ENCODE measurements at places on chromosomes 7 and 10. TPM values are rescaled to one million over a fixed set of nuclear protein-coding genes. Genes with fewer than 3 reads are reported as not detected.

PDZD7 gene
- 2.6 TPM for total RNA-seq

FBXO24 gene
- total RNA-seq, result under 0.01 TPM

CHN2 gene
- 2.6 TPM for total RNA-seq

SEMA3A gene
- total RNA-seq, result 18.4 TPM

IDI2 gene
- total RNA-seq, result not detected

CRHR2 gene
- total RNA-seq, result not detected

SPDYE2B gene
- total RNA-seq, result not detected

EGR2 gene
- not detected for total RNA-seq

LRRC61 gene
- total RNA-seq, result 1.7 TPM
